ENCODE measurements at places on chromosomes 7 and 10.

DNA sequence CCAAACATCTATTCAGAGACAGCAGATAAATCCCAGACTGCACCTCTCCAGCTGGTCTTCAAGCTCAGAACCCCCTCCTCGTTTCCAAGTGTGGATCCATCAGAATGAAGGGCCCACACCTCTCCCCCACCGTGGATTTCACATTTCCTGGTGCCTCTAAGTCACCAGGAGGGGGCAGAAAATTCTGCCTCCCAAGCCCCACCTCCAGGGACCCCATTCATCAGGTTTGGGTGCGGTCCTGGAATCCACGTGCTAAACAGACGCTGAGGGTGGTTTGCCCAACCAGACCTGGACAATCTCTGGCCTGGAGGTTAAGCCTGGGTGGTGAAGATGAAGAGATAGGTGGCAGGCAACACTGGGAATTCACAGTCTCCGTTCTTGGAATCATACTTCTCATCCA, 92.4 kb downstream of the WDR11 start:
- DNase-seq = no peak

- DNase-seq = peak; percentile 54
These were observed at the start of gene PRF1 for GRCh38 chr10:70602665-70603448. TSS of gene PRF1 (minus strand) at chr10:70602741. CDS start at chr10:70600902, 1,839 bp downstream.

DNA sequence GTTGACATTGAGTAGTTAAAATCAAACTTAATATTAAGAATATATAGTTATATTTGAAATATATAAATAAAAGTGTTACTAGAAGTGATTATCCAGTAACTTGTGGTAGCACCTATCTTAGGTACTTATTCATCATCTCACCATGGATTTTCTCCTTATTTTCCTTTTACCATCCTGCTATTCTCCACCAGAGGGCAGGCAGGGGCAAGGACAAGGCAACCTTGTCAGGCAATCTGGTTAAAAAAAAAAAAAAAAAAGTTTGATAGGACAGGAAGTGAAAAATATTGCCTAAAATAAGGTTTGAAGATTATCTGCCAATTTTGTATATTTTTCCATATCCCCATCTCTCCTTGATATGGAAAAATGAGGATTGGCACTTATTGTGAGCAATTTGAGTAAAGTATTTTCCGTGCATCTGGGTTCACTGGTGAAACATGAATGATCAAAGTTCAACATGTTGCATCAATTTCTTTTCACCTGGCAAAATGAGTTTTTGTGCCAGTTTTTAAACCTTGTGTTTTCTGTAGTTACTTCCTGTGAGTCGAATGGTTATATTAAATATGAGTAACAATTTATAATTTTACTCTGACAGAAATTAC, 256.7 kb downstream of the AGMO start:
- no peak for DNase-seq

- DNase-seq = no peak
These were observed 91.5 kb downstream of the RBM20 start for GRCh38 chr10:110735620-110736027.

DNA sequence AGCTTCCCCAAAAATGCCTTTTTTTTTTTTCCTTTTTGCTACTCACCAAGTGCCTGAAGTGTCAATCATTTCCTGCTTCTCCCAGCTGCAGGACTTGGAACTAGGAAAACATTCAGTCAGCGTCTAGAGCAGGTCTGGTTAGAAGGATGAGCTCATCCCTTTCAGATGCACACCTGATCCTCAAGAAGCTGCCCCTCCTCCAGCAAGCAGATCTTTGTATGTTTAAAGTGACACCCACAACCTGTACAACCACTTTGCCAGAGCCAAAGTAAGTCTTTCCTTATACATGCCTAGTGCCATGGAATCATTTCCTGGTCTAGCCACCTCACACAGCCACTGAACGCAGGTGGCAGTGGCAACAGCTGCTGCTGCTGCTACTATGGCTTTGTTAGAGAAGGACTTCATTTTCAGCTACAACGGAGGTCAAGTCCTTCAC, 10.4 kb upstream of the USP54 start:
- DNase-seq = no peak

GRCh38 chr7:25572423-25572822, 344.1 kb upstream of the NPVF start:
- DNase-seq = no peak

DNA sequence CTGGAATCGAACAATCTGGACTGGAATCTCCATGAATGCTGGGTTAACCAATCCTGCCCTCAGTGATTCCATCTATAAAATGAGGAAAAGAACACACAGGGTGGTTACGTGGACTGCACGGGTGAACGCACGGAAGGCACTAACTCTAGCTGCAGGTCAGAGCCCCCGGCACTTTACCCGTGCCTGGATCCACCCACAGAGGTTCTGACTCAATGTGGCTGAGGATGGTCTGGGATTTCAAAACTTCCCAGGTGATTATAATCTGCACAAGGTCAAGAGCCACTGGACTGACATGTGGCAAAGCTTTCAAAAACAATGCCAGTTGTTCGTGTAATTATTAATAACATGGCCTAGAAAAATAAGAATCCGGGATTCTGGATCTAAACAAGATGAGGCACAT, 29.2 kb downstream of the KIAA1549 start:
- no peak for DNase-seq

- no peak for DNase-seq
These were observed 33.8 kb downstream of the TRIM8 start for GRCh38 chr10:102678068-102678400.

DNA sequence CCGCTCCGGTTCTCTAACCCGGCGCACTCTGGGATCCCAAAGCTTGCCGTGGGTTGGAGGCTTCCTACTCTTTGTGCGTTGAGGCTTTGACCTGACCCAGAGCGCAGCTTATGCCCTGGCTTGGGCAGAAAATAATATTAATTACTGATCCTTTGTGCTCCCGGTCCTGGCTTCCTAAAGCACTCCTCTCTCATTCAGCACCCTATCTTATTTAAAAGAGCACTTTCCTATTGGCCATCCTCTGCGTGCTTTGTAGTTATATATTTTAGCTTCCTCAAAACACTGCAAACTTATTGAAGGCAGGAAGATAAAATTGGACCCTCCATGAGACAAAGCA, 466.0 kb downstream of the XPNPEP1 start:
- DNase-seq = no peak

DNA sequence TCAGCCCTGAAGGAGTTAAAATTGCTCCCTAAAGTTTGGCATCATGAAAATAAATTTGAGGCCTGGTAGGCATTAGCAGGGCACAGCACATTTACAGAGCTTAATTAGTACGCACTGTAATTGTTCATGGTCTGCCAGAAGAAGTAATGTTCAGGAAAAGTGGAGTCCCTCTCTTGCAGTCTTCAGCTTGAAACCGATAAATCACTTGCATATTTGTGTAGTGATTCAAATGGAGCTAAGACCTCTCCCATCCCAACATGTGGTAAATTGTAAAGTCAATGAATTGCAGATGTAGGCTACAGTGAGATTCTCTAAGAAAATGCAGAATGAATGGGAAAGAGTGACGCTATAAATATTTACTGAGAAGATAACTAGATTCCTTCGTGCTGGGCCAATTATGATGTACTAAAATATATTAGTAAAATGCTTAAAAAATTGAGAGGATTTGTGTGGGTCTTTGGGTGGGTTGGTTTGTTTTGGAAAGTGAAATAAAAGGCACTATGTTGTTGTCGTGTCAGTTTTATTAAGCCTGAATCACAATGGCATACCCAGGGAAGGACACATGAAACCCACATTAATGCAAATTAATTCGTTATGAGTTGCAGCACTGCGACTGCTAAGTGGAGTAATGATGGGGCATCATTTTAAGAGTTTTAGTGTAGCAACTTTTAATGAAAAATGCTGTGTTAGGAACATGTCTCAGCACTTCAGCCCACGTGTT, 8.4 kb downstream of the TCF7L2 start:
- no peak for DNase-seq

DNA sequence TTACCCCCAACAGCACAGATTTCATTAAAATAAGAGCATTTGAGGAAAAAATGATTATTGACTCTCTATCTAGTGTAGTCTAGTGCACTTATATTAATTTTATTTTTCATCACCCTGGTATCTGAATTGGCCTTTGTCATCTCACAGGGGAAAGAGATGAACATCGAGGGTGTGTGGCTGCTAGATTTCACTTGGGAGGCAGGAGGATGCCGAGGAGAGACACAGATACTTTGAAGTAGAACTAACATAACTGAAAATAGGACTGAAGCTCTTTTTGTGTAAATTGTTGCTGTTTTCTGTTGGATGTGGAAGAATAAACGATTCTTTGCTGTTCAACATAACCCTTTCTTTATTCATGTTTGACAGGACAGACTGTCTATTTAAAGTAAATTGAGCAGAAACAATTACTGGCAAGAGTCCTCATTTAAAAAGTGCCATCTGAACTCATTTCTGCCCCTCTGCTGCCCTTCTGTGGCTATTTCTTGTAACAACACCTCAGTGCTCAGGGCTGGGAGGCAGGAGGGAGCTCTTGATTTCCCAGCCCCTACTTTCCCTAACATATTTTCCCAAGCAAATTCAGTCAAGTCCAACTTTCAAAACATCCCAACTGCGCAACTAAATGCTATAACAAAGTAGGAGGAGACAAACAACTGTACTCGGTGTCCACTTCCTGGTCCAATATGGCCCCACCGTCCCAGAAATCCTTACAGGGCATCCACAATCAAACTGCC, 15.6 kb downstream of the LYZL1 start:
- DNase-seq = no peak

DNA sequence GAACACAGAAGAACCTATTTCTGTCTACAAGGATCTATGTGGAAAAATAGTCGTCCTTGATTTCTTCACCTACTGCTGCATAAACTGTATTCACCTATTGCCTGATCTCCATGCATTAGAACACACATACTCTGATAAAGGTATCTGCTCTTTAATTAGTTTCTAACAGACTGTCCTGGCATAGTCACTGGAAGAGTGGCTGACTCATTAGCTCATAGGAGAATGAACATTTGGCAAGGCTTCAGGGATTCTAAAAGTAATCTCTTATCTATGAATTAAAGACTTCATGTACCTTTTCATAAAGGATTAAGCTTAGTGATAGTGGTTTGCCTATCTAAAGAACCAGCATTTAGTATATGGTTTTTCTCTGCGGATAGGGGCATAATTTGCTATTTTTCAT, 4.1 kb downstream of the NHLRC2 start:
- DNase-seq = no peak

DNA sequence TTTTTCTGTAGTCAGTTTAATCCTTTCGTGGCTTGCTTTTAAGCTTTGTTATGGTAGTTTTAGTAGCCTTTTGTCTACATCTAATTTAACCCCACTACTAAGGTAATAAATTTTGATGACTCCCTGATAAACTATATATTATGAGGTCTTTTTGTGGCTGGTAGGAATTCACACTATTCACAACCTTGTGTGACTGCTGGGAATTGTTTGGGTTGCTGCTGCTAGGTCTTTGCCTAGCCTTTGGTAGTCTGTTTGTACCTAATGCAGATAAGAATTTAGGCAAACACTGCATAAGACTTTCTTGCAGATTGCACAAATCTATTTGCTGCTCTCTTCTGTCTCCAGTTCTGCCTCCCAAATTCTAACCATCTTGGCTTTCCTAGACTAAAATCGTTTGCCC, 58.3 kb downstream of the SHOC2 start:
- DNase-seq = no peak

DNA sequence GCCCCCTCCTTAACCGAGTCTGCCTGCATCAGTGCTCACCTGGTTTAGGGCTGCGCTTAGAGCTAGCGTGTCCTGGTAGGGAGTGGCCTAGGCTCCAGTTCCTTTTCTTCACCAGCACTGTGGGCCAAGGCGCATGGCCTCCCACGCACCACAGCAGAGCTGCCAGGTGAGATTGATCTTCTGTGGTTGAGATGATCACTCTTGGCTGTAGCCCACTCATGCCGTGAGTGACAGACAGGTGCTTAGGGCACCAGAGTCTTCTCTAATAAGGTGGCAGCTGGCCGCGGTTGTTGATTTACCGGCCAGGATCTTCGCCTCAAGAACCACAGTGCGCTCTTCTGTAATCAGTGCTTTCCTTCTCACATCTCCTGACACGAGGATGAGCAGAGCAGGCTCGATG, 157.2 kb upstream of the INSYN2A start:
- DNase-seq = no peak

DNA sequence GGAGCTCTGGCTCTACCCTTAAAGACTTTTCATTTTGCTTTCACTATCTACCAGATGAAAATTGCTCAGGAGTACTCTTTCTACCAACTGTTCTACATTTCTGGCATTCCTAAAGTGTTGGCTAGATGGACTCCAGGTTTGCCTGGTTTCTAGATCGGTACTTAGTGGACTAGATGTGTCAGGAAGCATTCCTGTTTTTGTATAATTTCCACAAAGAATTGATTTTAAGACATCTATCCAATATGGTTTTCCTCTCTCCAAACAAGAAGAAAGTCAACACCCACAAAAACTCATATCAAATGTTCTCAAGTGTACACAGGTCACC, 157.7 kb downstream of the CHRM2 start:
- no peak for DNase-seq

GRCh38 chr10:81873932-81874816, 820 bp upstream of the NRG3 start:
- DNase-seq = no peak

DNA sequence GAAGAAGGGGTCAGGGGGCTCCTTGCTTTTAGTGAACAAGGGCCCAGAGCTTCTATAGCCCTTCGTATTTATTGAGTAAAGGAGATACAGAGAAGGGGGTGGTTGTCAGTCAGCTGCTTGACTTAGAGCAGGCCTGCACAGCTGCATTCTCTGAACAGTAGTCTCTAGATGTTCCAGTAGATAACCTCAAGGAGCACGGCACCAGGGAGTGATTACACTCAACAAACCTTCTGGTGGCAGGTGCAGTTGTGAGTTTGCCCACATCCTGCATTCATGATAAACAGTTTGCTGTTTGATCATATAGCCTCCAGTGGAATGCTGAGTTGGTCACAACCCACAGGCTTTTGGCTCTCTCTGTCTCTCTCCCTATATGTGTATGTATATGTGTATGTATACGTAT, 70.0 kb upstream of the GJD4 start:
- DNase-seq = no peak

GRCh38 chr10:120458432-120458831, 1.4 kb downstream of the PLPP4 start:
- DNase-seq = no peak

DNA sequence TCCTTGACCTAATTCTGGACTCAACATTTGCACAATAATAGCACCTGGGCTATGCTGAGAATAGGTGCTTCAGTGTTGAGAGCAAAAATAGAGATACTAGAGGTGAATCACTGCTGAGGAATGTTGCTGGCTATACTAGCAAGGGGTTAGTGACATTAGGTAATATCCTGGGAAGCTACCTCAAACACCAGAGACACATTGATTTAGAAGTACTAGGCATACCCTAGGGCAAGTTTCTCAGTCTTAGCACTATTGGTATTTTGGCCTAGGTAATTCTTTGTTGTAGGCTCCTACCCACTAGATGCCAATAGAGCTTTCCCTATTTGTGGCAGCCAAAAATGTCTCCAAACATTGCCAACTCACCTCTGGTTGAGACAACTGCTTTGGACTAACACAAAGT, 484.0 kb upstream of the MBL2 start:
- DNase-seq = no peak

- DNase-seq = no peak
These were observed 13.8 kb upstream of the INHBA start for GRCh38 chr7:41716691-41717090.
